ENCODE measurements at places on chromosomes 2 and 18.

DNA sequence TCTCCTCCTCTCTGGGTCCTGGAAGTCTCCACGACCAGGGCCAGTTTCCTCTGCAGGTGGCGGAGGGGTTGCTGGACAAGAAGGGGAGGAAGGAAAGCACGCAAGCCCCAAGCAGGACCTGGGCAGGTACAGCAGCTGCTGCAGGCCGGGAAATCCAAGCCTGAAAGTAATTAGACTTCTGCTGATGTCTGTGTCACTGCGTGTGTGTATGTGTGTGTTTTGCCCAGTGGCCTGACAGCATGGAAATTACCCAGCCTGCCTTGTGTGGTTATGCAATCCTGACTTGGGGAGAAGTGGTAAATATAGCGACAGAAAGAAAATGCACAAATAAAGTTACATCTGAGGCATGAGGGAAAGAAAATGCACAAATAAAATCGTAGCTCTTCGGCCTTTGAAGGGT lies 121.8 kb upstream of the ZBTB14 start:
- no peak for DNase-seq

- no peak for DNase-seq
Measured at GRCh38 chr2:190137561-190137960, 75.0 kb upstream of the MSTN start.

DNA sequence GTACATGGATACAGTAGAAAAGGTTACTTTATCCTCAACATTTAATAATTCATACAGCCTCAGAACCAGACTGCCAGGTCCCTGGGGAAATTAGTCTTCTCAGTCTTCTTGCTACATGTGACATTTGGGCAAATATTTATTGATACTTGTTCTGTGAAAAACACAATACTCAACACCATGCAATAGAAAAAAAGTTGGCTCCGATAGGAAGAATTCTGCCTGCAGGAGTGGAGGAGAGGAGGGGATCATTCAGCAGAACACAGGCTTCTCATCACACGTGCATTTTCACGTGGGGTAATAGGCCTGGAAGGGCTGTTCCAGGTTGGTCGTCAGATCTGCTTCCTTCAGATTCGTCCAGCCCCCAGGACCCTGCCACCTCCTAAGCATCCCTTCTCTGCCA lies 58.4 kb upstream of the ACKR3 start:
- no peak for DNase-seq

GRCh38 chr2:233824373-233824772 lies 30.0 kb downstream of the HJURP start:
- no peak for DNase-seq

- no peak for DNase-seq
Measured at GRCh38 chr2:209472871-209473270, 49.0 kb downstream of the MAP2 start.

DNA sequence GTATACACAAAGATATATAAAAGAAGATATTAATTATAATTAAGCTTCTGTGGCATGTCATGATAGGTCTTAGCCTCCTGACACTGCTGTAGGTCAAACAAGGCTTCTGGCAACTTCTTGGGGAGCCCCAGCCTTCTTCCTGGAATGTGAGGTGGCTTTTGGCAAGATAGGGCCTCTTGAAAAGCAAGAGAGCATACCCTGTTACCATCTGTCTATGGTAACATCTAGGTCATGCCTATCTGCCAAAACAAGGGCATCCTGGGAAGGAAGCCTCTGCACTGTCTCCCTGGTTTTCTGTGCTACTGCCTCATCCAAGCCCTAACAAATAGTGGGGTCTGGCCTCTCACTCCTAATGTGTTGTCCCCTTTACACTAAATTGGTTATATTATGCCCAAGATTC lies 70.9 kb downstream of the CCDC148 start:
- DNase-seq = no peak
